Activated naive CD4-positive, alpha-beta T cell treated with anti-CD3 and anti-CD28 coated beads, Interleukin-2, amount 10 ng/mL, durations not matched to agents 7 days and 5 days (primary cell): ENCODE measurements at places on chromosomes 12 and 14.

GRCh38 chr12:129984106-129984505, 80.3 kb upstream of the TMEM132D start:
- no peak for DNase-seq

GRCh38 chr12:124742111-124742510, 121.6 kb downstream of the SCARB1 start:
- DNase-seq = no peak

DNA sequence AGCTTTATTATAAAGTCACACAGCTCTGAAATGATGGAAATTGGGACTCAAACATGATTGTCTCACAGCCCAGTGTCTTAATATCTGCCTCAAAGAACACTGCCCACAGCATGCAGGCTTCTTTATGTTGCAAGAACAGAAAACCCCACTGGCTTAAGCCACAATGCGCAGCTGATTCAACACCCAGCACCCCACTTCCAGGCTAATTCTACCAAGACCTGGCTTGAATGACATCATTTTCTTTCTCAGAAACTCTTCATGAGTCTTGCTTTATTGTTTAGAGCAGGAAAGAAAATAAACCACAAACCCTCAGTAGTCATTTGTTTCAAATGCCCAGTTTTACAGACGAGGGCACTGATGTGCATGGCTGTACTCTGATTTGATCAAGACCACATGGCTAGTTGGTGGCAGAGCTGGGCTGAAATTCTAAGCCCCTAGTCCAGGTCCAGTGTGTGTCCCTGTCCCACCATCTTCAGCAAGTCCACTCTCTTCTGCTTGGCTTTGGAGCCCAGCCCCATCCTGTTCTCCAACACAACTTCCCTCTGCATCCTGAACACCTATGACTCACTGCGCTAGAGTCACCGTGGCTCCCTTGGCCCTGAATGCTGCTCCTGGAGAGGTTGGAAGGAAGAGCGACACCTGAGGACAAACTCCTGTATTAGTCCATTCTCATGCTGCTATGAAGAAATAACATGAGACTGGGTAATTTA, 50.3 kb upstream of the SRSF5 start:
- peak; percentile 59 for DNase-seq

DNA sequence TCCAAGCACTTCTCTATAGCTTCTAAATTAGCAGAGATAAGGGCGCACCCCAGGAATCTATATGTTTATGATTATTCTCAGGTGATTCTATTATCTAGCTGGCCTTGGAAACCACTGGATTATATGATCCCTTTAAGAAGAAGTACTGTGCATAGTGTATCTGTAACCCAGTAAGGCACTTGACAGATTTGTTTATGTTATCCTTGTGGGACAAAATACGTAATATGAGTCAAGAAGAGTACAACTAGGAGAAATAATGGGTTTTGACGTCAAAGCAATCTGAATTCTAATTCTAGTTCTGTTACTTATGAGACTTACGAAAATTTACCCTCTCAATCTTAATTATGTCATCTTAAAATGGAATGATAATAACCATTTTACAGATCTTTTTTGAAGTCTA, 259.6 kb upstream of the NAV3 start:
- no peak for DNase-seq

- no peak for DNase-seq
Measured at GRCh38 chr12:85632390-85632789, 203.8 kb downstream of the RASSF9 start.

GRCh38 chr14:53356361-53357150, 203.4 kb upstream of the DDHD1 start:
- DNase-seq = no peak

GRCh38 chr14:55654243-55654642, 74.2 kb downstream of the KTN1 start:
- no peak for DNase-seq

DNA sequence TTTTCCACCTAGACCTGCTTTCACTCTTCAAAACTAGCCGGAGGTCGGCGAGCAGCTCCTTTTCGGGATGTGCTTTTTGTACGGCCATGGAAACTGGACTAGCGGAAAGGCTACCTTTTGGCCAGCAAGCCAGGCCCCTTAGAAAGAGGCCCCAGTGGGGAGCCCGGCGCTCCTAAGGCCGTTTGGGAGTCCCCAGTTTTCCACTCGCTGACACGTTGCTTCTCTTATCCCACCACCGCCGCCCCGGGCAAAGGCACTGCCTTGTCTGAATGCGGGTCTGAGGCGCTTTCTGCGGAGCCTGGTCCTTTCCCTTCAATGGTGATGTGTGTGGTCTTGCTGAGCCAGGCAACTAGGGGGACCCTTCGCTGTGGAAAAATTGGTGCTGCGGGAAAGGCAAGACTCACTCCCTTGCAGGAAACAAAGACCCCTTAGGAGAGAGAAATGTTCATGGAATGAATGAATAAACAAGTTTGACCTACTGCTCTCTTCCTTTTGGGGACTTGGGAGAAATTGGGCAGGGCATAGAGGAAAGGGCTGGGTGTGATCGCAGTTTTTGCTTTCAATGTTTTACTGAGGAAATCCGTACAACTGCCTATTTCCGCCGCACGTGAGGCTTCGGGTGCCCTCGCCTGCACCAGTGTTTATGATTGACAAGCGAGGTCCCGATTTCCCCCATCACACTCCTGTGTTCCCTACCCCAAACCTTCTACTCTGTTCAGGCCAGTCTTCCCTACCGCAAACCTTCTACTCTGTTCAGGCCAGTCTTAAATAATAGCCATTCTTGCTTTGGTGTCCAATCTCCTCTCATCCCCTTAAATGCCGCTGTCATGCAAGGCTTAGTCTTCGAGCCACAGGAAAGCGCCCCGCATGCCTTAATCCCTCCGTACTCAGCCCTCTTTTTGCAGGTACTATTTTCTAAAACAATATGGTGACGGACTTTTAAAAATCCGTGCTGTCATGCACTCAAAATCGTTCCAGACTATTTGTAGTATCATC, 1.0 kb upstream of the SLC38A2 start:
- peak; percentile 70 for DNase-seq

GRCh38 chr12:78680596-78680995, 184.0 kb upstream of the SYT1 start:
- no peak for DNase-seq

DNA sequence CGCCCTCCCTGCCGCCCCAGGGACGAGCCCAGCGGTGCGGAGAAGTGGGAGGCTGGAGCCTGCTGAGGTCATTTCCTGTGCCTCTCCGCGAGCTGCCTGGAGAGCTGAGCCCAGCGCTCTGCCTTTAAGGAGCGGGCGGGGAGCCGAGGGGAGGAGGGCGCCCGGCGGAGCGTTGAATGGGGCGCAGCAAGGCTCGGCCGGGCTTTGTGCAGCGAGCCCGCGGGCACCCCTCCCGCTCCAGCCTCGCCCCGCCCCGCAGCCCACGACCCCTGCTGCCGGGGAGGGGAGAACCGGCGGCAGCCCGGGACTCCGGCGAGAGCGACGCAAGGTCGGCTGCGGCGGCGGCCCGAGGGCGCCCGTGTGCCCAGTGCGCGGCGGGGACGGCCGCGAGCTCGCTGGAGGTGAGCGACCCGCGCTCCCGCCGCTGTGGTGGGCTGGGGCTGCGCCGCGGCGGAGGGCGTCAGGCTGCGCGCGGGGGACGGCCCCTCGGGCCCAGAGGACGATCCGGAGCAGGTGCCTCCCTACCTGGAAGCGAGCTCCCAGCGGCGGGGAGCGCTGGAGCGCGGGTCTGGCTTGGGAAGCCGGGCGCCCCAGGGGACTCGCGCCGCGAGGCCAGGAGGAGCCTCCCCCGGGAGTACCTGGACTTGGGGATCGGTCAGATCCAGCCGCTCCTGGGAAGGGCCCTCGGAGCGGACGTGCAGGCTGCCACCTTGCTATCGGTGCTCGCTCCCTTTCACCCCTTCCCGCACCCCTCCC, at the start of gene PLEKHH1:
TSS of gene PLEKHH1 (plus strand) at position 293 of the 756 bp plus-strand sequence. CDS start 8,578 bp downstream, outside the sequence.
- peak; percentile 77 for DNase-seq

GRCh38 chr12:46946137-46946536, 120.3 kb upstream of the SLC38A4 start:
- DNase-seq = no peak

DNA sequence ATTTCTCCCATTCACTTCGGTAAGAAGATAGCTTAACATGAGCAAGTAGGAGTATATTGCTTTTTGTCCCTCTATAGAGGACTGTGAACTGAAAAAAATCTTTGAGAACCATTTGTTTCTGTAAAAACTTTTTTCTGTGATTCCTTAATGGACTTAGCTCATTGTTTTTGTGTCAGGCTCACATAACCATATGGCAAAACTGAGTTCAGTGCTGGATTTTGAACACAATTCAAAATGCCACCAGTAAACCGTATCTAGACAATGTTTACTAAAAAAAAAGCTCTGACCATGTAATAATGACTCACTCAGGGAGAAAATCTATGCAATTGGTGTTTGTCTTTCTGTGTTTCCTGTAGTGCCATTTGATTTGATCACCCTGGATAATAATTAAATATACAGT, 5.2 kb downstream of the TRHDE start:
- no peak for DNase-seq

- DNase-seq = no peak
Measured at GRCh38 chr12:93456077-93456476, 11.2 kb upstream of the MRPL42 start.

- no peak for DNase-seq
Measured at GRCh38 chr12:50061946-50062686, 4.7 kb downstream of the ASIC1 start.

GRCh38 chr12:49200919-49201594, 12.2 kb upstream of the TUBA1A start:
- no peak for DNase-seq

DNA sequence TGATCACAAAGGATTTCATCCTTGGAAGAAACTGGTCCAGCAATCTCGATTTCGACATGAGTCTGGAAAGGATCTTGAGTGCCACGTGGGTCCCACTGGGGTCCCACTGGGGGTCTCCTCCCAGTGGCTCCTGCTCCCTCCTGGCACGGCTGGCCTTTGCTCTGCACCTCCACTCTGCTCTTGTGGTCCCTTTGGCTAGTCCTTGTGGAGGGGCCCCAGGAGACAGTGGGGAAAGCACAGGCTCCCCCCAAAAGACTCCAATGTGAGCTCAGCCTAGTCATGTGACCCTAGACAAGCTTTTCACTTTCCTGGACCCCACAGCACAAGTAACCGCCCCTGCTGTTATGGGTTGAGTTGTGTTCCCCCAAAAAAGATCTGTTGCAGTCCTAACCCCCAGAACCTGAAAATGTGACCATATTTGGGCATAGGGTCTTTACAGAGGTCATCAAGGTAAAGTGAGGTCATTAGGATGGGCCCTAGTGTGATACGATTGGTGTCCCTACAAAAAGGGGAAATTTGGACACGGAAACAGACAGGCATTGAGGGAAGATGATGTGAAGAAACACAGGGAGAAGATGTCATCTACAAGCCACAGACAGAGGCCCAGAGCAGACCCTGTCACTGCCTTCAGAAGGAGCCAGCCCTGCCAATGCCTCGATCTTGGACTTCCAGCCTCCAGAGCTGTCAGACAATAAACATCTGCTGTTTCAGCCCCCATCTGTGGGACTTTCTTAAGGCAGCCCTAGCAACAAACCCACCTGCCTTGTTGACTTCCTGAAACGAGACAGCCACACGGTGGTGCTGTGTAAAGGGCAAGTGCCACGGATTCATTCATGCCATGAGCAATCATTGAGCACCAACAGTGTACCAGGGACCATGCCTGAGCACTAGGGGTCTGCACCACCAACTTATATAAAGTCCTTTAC, 23.8 kb upstream of the PPP2R5C start:
- peak; percentile 48 for DNase-seq

GRCh38 chr12:123131879-123132402, 18.9 kb downstream of the PITPNM2 start:
- peak; percentile 72 for DNase-seq

GRCh38 chr12:32897687-32898573, 1.4 kb upstream of the PKP2 start:
- no peak for DNase-seq

DNA sequence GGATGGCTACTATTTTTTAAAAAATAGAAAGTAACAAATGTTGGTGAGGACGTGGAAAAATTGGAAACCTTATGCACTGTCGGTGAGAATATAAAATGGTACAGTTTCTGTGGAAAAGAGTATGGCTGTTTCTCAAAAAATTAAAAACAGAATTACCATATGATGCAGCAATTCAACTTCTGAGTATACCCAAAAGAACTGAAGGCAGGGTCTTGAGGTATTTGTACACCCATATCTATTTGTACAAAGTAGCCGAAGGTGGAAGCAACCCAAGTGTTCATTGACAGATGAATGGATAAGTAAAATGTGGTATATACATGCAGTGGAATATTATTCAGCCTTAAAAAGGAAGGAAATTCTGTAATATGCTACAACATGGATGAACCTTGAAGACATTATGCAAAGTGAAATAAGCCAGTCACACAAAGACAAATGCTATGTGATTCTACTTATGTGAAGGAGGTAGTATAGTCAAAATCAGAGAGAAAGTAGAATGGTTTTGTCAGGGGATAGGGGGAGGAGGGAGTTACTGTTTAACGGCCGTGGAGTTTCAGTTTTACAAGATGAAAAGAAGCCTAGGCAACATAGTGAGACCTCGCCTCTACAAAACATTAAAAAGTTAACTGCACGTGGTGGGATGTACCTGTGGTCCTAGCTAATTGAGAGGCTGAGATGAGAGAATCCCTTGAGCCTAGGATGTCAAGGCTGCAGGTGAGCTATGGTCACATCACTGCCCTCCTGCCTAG, 38.4 kb upstream of the CCT2 start:
- DNase-seq = no peak

DNA sequence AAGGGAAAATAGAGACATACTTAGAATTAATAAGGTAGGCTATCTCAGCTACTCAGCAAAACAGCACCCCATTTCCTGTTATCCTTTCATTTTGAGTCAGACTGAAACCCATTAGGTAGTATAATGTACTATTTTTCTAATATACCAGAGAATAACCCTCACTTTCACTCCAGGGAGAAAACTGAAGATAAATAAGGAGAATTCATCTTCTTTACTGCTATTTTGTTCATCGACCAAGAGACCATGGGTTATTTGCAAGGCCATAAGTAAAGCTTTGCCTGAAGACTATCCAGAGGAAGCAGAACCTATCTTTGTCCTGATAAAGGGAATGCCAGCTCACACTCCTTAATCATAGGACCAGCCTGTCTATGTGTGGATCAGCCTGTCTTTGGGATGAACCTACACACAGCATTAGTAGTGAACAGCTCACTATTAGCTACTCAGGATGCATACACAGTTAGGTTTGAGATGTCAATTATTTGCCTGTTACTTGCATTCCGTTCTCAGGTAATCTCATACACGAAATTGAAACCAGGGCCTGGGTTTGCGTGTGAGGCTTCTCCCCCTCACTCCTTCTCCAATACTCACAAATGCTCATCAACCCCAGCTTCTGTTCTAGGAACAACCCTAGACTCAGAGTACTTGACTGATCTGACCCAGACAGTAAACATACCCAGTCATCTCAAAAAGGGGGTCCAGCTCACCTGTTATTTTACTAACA, 124.4 kb downstream of the DAD1 start:
- no peak for DNase-seq

- DNase-seq = no peak
Measured at GRCh38 chr12:127038761-127039160, 1228.2 kb upstream of the TMEM132C start.

DNA sequence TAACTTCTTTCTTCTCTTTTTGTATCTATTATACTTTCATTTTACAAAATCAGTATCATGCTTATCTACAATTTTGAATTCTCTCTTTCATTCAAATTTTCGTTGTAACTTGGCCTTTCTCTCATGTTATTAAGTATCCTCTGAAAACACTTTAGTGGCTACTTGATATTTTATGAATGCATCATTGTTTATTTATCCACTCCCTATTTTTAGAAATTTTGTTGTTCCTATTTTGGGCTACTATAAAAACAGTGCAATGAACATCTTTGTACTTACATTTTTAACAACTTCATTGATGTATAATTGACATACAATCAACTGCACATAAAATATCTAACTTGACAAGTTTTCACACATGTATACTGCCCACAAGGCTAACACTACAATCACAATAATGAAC, 44.0 kb upstream of the AMIGO2 start:
- no peak for DNase-seq
